IMR-90 (cell line): ENCODE measurements at places on chromosomes 13 and 19.

GRCh38 chr19:58439576-58440554, at the start of gene ZNF132:
TSS of gene ZNF132 (minus strand) at chr19:58440153. CDS start at chr19:58439821, 332 bp downstream.
- H3K27ac ChIP-seq, result peak within 1 kb of the TSS; percentile 61
- H3K4me3 ChIP-seq, result peak within 1 kb of the TSS; percentile 65
- H3K27me3 ChIP-seq, result no peaks in the 10 kb centered on the region
- DNase-seq, result peak; percentile 100
- peaks cover 3% of the 10 kb centered on the region; the same call in 1 of the 2 replicates for H3K4me1 ChIP-seq

- peaks cover 9% of the 10 kb centered on the region; the same call in 1 of the 2 replicates for H3K4me1 ChIP-seq
- no peaks in the 10 kb centered on the region for H3K27me3 ChIP-seq
- no peak overlapping the region for H3K27ac ChIP-seq
- peaks cover 24% of the 10 kb centered on the region; the same call in 1 of the 2 replicates for H3K36me3 ChIP-seq
These were observed 9.9 kb downstream of the LYL1 start for GRCh38 chr19:13092606-13093235.

DNA sequence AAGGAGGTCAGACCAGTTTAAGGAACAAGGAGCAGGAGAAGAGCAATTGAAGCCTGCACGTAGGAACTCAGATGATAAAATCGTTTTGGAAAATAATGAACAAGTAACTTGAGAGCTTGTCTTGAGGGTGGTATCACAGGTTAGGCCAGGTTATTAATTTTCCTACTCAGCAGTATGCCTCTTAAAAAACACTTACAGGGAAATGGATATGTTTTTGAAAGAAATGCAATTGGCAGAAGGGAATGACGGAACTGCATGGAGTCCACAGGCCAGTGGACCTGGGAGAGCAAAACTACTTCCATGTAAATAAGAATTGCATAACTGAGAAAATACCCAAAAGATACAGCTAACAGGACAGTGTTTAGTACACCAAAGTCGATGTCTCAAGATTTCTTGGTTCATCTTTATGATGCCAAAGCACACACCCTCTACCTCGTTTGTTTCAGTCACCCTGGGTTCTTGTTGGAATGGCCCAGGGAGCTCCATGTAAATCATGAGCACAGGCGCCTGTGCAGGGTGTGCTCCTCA, 35.2 kb downstream of the MBNL2 start:
- no peak overlapping the region for H3K4me3 ChIP-seq
- no peaks in the 10 kb centered on the region for H3K36me3 ChIP-seq
- no peak for DNase-seq
- peak overlapping the region; percentile 86 for H3K27ac ChIP-seq
- peaks cover 54% of the 10 kb centered on the region for H3K4me1 ChIP-seq

DNA sequence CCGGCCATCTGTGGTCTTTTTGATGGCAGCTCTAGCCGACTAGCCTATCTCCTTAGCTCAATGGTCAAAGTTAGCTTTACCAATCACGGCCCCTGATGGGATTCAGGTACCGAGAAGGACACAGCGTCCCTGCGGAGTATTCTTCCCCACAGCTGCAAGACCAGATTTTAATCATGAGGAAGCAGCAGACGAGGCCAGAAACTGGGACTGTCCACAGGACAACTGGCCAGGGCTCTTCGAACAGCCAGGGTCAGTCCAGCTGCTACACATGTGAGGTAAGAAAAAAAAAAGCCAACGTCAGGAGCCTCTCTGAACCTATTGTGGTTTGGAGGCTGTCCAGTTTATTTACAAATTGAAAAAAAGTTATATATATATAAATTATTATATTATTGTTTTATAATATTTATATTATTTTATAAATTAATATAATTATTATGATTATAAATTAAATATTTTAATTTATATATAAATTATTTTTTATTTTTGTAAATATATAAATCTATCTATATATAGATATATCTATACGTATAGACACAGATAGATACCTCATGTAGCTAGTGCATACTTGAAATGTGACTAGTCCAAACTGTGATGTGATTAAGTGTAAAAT, 10.8 kb downstream of the RINL start:
- no peak overlapping the region for H3K4me3 ChIP-seq
- no peaks in the 10 kb centered on the region for H3K27me3 ChIP-seq
- no peak overlapping the region for H3K27ac ChIP-seq
- peaks cover 5% of the 10 kb centered on the region; the same call in 1 of the 2 replicates for H3K4me1 ChIP-seq
- no peak for DNase-seq

DNA sequence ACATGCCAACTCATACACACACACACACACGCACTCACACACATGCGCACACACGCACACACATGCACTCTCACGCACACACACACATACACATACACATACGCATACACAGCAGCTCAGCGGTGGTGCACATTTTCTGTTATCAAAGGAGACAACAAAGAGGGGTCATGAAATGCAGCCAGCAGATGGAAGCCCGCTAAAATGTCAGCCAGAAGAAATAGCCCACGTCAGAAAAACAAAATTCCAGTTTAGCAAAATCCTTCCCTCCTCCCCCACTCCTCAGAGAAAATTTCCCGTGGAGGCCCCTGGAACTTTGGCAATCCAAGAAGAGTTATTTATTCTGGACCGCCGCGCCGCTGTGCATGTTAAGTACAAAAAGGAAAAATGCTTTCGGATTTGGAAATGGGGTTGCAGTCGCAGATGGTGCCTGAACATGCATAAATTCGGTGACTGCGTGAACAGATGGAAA, 114.6 kb upstream of the VSTM2B start:
- no peaks in the 10 kb centered on the region for H3K36me3 ChIP-seq
- no peak overlapping the region for H3K4me3 ChIP-seq
- no peaks in the 10 kb centered on the region for H3K4me1 ChIP-seq
- H3K27ac ChIP-seq, result no peak overlapping the region
